ENCODE measurements at places on chromosomes 7 and 10.

DNA sequence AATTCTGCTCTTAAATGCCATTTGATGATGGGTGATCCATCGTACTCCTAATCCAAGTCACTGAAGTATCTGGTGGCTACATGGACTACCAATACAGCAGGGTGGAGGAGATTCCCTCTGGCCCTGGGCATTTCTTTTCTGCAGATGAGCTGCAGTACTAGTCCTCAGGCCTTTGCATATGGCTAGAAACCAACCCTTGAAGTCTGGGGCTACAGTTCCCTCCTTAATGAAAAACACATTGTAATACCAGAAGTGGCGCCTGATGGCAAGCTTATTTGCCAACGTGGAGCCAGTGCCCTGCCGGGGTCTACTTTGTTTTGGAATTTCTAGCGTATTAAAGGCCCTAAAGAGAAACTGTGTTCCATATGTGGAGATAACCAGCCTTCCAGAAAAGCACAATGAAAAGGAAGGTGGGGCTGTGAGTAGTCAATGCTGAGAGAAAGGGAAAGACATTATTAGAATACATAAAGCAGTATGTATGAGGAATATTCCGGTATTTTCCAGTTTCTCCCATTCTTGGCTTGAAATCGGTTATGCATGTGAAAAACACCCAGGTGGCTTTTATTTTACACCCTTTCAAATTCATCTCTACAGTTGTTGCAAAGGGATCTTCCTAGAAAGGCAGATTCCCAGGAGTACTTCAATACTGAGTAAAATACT, 368.8 kb downstream of the PRPF18 start:
- no peak for DNase-seq

GRCh38 chr10:4136121-4136520, 351.1 kb upstream of the KLF6 start:
- DNase-seq, result no peak

DNA sequence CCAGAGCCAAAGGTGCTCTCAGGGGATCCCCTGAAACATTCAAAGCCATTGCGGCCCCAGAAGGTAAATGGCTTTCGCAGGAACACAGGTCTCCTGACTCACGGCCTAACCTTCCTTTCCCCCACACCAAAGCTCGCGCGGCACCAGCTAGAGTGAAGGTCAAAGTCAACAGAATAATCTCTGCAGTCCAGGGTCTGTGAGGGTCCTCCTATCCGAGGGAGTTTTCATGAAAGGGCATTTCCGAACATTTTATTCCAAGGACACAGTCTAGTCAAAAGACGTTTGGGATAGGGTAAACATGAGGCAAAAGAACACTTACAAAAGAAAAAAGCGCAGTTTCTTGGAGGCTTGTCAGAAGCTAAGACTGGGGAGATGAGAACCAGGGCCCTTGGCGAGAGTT, 559 bp upstream of the STEAP2 start:
- no peak for DNase-seq

GRCh38 chr7:68689087-68689433, 909.2 kb upstream of the AUTS2 start:
- no peak for DNase-seq

DNA sequence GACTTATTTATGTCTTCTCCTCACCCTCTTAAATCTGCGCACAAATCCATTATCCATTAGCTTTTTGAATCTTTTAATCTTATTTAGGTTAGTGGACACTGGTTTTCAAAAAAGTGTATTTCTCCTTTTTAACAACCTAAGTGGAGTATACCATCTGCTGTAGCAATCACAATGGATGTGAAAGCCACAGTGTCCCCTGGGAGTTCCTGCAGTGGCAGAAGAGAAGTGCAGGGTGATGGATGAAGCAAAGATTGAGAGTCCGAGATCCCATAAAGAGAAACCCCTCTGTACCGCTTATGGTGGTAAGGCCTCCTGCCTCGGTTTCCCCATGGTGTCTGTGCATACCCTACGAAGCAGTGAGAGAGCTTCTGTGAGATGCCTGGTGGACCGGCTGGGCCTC, 236.4 kb downstream of the COBL start:
- no peak for DNase-seq

DNA sequence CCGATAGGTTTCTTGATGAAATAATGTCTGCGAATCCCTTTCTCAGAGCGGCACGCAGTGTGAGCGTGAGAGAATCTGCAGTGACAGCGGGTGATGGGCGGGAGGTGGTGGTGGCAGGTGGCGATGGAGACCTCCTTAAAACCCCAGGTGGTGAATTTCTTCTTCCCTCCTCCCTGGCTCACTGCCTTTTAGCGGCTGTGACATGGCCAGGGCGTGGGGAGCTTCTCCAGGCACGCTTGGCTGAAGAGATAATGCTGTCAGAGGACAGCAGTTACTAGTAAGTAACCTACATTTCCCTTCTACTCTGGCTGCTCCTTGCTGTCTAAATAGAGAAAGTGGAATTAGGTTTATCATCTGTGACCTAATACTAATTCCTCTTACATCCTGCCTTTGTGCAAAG, 141.4 kb upstream of the INSYN2A start:
- DNase-seq, result no peak

- no peak for DNase-seq
Measured at GRCh38 chr7:66500087-66500486, 128.6 kb upstream of the KCTD7 start.

DNA sequence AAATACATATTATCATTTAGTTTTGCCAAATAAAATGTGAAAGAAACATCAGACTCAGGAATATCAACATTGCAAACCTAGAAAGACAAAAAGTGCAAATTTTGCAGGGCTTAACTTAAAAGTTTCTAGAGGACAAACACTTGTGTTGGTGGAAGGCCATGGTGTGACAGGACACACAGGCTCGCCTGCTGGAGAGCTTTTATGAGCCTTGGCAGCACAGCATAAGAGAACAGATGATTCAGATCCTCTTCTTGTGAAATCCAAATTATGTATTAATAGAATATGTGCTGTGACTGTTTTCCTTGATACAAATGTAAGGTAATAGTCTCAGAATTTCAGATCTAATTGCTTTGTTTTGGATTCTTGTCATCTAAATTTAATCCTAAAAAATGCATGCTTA, 72.9 kb upstream of the ABCB5 start:
- DNase-seq, result no peak

DNA sequence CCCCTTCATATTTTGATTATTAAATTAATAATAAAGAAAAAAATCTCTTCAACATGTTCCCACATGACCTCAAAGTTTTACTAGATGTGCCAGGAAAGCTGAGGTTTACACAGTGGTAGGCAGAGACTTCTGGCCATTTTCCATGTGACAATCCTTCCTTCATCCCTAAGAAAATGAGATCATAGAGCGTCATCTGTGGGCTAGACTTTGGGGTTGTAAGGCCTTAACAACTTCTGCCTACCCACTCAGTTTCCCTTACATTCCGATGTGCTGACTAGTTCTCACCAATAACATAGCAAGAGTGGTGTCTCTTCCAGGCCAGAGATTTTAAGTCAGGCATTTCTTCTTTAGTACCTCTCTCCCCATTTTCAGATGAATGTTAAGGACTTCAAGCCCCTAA, 171.1 kb upstream of the PHF14 start:
- DNase-seq, result no peak

GRCh38 chr10:103284170-103284569, 7.2 kb downstream of the INA start:
- DNase-seq, result no peak

DNA sequence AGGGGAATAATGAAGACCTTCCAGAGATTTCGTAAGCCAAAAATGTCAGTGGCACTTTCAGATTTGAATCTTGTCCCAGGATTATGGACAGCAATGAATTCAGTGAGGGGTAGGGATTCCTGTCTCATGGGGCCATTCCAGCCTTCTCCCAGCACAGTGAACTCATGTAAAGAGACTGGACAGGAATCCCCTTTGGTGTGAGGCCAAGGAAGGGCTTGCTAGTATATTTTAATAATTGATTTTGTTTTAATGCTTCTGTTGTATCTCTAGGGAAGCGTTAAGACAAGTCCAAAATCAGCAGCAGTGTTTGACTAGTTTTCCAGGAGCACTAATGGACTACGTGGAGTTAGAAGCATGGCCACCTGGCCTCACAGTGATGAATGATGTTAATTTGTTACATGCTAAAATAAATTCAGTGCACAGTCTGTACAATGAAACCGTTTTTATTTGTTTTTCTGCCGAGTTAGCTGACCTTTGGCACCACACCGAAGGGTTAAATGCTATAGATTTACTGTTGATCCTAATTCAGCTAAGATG, 214.0 kb upstream of the DKK1 start:
- no peak for DNase-seq

DNA sequence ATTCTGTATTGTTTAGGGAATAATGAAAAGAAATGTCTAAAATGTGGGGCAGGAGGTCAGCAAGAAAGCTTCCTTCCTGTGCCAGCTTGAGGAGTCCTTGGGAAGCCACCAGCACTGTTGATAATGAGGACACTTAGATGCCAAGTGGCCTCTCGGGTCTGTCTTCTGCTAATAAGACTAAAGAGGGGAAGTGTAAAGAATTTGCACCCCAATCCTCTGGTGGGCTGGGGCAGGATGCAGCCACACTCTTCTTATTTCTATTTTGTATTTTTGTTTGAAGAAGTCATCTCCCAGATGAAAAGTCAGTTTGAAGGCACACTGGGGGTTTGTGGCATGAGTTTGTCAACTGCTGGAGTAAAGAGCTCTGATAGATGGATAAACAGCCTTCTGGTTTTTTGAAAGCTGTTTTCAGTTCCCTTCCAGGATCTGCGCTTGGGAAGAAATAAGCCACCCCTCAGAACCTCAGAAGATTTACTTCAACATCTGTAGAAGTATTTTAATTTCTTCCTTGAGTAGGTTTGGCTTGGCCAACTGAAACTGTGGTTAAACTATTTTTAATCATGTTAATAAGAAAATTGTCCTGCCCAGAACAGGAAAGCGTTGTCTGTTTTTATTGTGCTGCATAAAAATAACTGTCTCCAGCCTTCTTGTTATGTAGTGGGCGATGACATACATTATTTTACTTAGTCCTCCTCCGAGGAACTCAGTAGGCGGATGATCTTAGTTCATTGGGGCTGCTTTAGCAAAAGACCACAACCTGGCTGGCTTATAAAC, 128.8 kb upstream of the GPR26 start:
- no peak for DNase-seq

DNA sequence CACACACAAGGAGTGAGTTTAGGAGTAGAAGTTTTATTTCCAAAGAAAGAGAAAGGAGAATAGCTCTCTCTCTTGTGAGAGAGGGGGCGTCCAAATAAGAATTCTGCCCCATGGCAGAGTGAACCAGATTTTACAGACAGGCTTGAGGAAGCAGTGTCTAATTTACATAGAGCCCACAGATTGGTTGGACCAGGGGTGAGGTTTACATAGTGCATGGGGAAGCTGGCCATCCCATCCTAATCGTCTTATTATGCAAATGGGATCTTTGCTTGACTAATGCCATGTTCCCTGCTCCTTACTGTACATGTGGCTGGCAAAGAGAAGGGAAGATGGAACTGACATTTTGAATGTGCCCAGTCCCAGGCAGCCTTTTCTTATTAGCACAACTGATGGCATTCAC, 60.0 kb upstream of the ACSM6 start:
- DNase-seq, result no peak

GRCh38 chr7:42452356-42452755, 215.3 kb upstream of the GLI3 start:
- no peak for DNase-seq

GRCh38 chr7:66669088-66669487, 40.4 kb downstream of the KCTD7 start:
- no peak for DNase-seq

- no peak for DNase-seq
Measured at GRCh38 chr7:38685851-38686250, 54.7 kb upstream of the AMPH start.

GRCh38 chr10:113820507-113820906, 33.4 kb downstream of the DCLRE1A start:
- DNase-seq, result no peak

GRCh38 chr10:69549959-69550358, 23.3 kb downstream of the NEUROG3 start:
- DNase-seq, result no peak

DNA sequence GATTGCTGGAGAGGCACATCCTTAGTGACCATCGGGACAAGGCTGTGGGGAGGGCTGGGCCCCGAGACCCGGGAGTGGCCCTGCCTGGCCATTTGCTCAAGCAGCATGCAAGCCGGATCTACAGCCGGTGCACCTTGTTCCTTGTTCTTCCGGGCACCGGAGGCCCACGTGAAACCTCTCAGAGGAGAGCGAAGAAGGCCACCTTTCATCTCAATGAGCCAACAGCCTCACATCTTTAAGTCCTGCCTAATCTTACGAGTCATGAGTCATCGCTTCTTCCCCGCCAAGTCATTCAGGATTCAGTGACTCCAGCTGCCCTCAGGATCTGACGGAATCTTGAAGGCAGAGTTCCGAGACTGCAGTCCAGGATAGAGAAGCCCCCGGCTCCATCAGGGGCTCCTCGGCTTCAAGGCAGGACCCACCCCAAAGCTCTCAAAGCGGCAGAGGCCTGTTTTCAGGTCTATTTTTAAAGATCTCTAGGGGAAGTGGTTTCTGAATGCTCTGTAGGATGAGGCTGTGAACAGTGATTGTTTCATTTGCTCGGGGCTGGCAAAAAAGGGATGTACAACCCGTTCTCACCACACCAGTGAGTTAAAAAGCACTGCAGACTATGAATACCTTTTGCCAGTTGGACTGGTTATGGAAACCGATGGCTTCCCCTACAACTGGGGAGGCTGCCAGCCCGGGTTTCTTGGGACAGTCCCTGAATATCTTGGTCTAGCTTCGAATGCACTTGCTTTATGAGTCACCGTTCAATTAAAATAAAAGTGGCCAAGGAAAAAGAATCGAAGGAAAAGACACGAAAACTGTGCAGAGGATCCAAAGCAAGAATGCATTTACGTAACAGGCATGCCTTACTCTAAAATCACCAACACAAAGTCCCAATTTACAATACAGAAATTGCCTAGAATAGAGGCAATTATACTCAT, 57.2 kb upstream of the ECHDC3 start:
- DNase-seq, result peak; percentile 23
